Kidney (tissue), 22 donors: ENCODE measurements at places on chromosomes 1 and 21. TPM values are rescaled to one million over a fixed set of nuclear protein-coding genes. Genes with fewer than 3 reads are reported as not detected.
A peak's percentile ranks its signal among the peaks of the same experiment; 100 is the strongest.

The SLAMF7 gene
- 0.65 TPM for polyA plus RNA-seq

The P3H1 gene
- polyA plus RNA-seq: 19.0 TPM

The ST6GALNAC3 gene
- 8.8 TPM for polyA plus RNA-seq

The ETNK2 gene
- 166 TPM for polyA plus RNA-seq

The TESK2 gene
- 1.6 TPM for polyA plus RNA-seq

The GSTM1 gene
- 61.2 TPM for polyA plus RNA-seq

DNA sequence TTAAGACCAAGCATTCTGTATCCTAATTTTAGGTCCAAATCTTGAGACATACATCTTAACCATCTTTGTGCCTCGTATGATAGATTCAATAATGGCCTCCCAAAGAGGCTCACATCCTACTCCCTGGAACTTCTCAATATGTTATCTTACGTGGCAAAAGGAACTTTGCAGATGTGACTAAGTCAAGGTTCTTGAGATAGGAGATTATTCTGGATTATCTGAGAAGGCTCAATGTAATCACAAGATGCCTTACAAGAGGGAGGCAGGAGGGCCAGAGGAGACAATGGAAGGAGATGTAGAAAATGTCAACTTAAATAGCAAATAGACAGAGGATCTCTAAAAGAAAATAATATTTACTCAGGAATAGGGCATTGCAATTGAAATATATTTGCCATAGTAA lies 548.9 kb downstream of the MATN1 start:
- no peak for DNase-seq

GRCh38 chr1:19178734-19179398 lies 31.2 kb downstream of the UBR4 start:
- DNase-seq: no peak

GRCh38 chr1:237084341-237085077 lies 42.5 kb downstream of the RYR2 start:
- DNase-seq: no peak

DNA sequence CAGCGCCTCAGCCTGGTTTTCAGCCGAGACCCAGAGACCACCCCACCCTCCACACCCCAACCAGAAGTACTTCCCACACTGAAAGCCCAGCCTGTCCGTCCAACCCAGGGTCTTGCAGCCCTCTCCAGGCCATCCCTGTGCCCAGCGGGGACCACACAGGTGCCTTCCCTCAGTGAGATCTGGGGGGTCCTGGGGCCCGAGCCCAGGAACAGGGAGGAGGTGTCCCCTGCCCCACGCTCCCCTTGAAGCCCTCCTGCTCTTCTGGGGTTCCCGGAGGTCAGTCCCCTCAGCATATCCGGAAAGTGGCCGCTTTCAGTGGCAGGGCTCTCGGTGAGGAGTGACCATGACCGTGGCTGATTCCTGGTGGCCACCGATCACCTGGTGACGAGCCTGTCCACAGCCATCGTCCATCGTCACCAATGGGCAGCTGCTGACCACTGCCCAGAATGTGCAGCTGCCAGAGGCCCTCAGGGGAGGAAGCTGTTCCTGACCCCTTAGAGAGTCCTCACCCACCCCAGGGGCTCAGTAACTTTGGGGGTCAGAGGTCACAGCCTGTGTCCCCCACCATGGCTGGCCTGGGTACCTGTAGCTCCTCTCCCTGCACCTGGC lies 3.4 kb downstream of the TMEM240 start:
- no peak for DNase-seq

DNA sequence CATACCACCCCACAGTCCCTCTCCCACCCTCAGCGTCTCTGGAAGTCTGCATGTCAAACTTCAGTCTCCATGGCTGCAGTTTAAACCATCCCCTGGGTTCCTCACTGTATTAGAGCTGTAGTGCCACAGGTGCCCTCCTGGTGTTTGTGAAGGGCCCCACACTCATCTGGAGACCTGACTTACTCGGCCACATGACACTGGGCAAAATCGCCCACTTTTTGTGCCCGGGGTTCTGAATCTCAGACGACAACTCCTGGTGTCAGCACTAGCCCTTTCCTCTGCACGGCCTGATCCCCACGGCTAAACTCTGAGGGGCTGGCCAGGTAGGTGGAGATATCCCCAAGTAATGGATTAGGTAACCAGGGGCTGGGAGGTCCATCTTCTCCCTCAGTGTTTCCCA lies 6.5 kb downstream of the INKA2 start:
- DNase-seq: no peak

DNA sequence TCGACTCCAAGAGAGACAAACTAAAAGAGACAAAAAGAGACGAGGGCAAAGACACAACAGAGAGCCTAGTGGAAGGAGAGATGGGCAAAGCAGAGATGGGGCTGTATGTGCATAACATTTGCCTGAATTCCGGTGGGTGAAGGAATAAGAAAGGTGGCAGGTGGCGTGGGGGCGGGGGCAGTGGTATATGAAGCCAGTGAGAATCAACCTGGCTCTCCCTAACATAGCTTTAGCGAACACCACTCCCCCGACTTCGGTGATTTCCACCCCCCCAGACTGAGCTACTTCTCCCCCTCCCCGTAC lies 1.1 kb downstream of the INKA2 start:
- no peak for DNase-seq

GRCh38 chr1:47756411-47756810 lies 240.8 kb downstream of the TRABD2B start:
- DNase-seq: peak; percentile 27

DNA sequence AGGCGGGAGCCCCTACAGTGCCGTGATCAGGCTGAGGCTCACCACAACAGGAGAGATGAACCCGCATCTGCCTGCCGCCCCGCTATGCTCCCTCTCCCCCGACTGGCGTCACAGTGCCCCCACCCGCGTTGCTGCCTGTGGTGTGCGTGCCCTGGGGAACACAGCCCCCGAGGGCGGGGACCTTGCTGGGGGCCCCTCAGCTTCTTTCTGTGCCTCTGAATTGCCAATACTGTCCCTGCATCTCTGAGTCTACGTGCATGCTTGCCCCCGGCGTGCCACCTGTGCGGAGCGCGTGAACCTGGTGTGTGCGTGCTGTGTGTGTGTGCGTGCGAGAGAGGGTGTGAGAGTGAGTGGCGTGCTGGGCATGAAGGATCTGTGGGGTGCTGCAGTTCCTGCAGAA lies 10.3 kb downstream of the PARS2 start:
- no peak for DNase-seq

DNA sequence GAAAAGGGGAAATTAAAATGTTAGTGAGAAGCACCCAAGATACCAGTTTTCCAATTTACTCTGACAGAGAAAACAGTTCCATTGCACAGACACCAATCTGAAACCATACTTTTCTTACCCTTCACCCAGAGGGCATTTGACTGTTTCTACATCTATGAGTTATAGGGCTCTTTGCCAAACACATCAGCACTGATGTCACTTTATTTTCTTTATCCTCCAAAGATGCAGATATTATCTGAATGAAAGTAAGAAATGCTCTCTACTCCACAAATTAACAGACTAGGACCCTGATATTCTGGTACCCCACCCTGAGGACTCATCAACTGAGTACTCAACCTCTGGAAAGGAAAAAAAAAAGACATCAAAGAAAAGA lies 24.2 kb upstream of the PEX19 start:
- DNase-seq: no peak

DNA sequence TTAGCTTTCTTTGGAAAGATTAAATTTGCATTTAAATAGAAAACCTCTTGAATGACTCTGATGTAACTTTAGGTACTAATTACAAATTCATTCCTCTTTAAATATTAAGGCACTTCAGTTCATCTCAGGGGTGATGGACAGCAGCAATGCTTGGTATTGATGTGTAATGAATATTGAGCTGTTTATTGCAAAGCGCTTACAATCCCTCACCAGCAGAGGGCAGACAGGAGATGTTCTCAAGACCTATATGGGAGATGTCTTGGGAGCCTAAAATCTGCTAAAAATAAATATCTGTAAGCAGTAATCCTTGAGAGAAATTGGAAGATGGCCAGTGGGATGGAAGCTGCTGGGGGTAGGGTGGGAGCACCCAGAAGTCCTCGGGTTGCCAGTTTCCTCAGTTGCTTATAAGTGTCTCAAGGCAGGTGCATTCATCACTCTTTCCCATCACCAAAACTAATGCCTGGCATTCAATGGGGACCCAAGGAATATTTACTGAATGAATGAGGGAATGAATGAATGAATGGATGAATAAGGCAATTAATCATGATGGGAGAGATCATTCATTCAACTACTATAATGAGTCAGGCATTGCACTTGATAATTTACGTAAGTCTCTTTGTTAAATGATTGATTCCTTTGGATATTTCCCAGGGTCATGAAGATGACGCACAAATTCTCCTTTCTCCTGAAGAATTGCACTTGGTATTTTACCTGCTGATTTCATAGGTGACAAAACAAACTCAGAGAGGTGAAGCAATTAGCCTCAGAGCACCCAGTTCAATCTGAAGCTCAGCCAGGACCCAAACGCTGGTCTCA lies 2.3 kb downstream of the KLHDC8A start:
- peak; percentile 86 for DNase-seq

DNA sequence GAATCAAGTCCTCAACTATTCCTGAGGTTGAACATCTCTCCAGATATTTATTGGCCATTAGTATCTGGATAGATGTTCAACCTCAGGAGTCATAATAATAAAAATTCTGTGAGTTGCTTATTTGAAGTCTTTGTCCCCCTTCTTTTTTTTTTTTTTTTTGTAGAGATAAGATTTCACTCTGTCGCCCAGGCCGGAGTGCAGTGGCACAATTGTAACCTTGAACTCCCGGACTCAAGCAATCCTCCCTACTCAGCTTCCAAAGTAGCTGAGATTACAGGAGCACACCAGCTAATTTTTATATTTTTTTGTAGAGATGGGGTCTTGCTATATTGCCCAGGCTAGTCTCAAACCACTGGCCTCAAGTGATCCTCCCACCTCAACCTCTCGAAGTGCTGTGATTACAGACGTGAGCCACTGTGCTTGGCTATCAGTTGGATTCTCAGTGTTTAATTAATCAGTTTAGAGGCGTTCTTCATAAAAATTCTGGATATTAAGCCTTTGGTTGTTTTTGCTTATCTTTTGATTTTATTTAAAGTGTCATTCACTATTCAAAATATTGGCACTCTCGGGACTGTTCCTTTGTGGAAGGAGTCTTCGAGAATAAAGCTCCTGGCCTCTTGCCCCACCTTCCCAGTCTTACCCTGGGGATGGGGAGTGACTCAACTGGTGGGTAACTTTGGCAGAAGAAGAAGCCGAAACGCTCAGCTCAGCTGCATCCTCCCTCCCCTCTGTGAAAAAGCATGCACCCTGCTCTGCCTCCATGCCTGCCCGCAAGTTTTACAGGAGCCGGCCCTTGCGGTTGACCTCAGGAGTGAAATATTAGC lies 11.2 kb upstream of the HYI start:
- DNase-seq: no peak

GRCh38 chr1:200628223-200628881 lies 7.8 kb upstream of the KIF14 start:
- DNase-seq: no peak

DNA sequence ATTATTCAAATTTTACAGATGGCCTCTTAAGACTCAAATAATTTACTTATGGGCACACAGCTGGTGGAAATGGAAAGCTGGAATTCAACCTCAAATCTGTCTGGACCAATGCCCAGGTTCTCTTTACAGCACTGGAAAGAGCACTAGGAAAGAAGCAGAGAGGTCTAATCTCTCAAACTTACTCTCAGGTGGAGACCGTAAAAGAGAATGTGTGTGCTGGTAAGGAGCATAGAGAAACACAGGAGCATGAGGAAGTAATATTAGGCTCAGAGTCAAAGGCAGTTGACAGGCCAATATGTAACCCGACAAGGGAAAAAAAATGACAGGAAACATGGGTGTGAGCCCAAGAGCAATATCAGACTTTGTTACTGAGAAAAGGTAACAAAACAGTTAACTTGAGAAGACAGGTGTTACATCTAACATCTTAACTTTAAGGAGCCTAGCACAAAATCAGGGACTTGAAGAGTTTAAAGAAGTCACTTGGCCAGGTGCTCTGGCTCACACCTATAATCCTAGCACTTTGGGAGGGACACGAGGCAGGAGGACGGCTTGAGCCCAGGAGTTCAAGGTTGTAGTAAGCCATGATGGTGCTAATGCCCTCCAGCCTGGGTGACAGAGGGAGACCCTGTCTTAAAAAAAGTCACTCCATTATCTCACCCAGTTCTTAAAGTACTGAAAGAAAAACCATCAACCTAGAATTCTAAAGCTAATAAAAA lies 20.7 kb downstream of the PPP1R15B start:
- no peak for DNase-seq

GRCh38 chr1:19804831-19805251 lies 5.1 kb upstream of the TMCO4 start:
- peak; percentile 21 for DNase-seq

DNA sequence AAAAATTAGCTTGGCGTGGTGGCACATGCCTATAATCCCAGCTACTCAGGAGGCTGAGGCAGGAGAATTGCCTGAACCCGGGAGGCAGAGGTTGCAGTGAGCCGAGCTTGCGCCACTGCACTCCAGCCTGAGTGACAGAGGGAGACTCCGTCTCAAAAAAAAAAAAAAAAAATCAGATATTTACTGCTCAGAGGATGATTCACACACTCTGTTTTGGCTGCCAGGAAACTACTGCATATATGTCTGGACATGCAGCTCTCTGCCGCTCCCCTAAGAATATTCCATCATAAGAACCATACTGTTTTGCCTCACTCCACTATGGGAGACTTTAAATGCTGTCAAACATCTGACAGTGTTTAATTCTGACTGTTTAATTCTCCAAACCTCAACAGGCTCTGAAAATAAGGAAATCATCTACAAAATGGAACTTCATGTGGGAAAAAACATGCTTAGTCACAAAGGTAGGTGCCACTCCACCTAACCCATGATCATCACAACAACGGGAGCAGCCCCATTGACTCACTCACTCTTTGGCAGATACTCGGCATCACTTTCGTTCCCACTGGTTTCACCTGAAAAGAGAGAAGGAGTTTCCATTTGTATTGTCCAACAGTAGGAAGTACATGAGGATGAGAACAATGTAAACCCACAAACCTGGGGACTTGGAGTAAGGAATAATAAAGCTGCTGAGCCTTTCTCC lies 29.3 kb upstream of the BCAS2 start:
- no peak for DNase-seq

GRCh38 chr1:113073479-113073950 lies 517 bp downstream of the LRIG2 start:
- no peak for DNase-seq

DNA sequence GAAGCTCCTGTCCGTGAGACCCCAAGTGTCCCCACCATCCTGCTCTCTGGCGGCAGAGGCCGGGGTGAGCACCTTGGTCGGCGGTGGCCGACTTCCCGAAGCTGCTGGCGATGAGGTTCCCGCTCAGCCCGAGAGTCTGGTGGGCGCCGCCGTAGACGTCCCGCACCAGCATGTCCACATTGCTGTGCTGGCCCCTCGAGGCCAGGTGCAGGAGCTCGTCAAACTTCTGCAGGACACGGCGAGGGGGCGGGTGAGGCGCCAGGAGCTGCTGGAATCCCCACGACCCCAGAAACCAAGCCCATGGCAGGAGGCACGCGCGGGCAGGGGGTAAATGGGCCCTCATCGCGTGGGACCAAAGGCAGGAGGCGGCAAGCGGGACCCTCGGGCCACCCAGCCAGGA lies 6.7 kb downstream of the PANK4 start:
- no peak for DNase-seq

GRCh38 chr1:211829343-211830054 lies 1.1 kb downstream of the LPGAT1 start:
- DNase-seq: no peak
